RPMI8226 (cell line): ENCODE measurements at places on chromosomes 3 and 15.
A peak's percentile ranks its signal among the peaks of the same experiment; 100 is the strongest.

- DNase-seq, result no peak
These were observed 999 bp downstream of the INSYN1 start for GRCh38 chr15:73751899-73752805.

DNA sequence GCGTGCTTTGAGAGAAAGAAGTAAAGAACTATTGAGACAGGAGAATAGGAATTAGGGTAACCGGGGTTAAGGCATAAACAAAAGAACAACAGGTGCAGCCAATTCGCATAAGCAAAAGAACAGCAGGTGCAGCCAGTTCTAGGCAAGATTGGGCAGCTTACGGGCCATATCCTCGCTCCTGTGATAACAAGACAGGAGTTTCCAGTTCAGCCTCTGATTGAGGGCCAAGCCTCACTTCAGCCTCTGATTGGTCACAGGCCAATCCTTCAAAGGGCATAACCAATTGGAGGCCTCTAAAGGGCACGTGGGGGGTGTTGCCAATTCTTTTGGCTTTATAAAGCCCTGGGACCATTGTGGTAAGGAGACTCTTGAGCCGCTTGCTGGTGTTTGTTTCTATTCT lies 143.5 kb downstream of the GADL1 start:
- DNase-seq, result no peak

DNA sequence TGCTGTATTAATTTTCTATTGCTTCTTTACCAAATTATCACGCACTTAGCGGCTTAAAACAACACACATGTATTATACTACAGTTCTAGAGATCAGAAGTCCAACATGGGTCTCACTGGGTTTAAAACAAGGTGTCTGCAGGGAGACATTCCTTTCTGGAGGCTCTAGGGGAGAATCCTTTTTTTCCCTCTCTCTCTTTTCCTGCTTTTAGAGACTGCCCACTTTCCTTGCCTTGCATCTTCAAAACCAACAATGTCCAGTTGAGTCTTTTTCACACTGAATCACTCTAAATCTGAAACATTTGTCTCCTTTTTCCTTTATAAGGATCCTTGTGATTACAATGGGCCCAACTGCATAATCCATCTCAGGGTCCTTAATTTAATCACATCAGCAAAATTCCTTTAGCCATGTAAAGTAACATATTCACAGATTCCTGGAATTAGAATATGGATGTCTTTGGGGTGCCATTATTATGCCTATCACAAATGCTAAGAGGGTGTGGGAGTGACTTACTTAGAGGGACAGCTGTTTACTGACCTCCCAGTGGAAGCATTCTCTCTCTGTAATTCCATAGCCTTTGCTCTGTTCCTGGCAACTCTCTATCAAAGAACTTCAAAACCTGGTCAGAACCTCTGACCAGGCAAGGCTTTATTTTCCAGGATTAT lies 21.8 kb downstream of the CD200 start:
- no peak for DNase-seq

DNA sequence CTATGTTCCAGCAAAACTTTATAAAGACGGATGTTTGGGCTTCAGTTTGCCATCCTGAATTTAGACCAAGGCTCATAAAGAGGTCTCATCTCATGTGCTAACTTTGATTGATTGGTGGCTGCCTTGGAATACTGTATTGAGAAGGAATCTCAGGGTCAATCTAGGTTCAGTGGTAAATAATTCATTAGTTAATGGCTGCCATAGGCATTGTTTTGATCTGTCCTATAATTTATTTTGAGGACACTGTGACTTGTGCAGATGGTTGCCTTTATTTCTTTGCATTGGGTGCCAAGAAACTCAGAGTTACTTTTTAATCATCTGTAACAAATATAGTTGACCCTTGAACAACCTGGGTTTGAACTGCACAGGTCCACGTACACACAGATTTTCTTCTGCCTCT lies 159.8 kb downstream of the B3GALNT1 start:
- DNase-seq, result no peak

DNA sequence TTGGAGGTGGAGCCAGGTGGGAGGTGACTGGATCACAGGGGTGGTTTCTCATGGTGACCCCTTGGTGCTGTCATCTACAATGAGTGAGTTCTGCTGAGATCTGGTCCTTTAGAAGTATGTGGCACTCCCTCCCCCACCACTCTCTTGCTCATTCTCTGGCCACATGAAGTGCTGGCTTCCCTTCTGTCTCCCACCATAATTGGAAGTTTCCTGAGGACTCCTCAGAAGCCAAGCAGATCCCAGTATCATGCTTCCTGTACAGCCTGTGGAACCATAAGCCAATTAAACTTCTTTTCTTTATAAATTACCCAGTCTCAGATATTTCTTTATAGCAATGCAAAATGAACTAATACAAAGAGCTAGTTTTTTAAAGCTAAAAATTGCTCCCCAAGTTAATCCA lies 54.7 kb downstream of the SLC41A3 start:
- DNase-seq, result no peak

GRCh38 chr15:98899272-98900021 lies 108.1 kb downstream of the PGPEP1L start:
- no peak for DNase-seq

GRCh38 chr3:185527364-185527763 lies 25.0 kb downstream of the LIPH start:
- DNase-seq, result no peak

GRCh38 chr3:73950865-73951558 lies 326.3 kb upstream of the PDZRN3 start:
- no peak for DNase-seq

- no peak for DNase-seq
These were observed 1.6 kb downstream of the BDH1 start for GRCh38 chr3:197554196-197554561.

GRCh38 chr3:115871735-115872134 lies 248.4 kb downstream of the GAP43 start:
- DNase-seq, result no peak

GRCh38 chr3:129897026-129897425 lies 3.5 kb upstream of the TMCC1 start:
- no peak for DNase-seq

GRCh38 chr3:137205394-137206045 lies 247.7 kb downstream of the IL20RB start:
- no peak for DNase-seq

- DNase-seq, result no peak
These were observed 49.4 kb downstream of the DAPK2 start for GRCh38 chr15:63996794-63997357.

GRCh38 chr3:65974509-65974908 lies 64.2 kb downstream of the MAGI1 start:
- DNase-seq, result no peak

GRCh38 chr3:157447026-157447694 lies 10.5 kb downstream of the PTX3 start:
- peak; percentile 12 for DNase-seq

DNA sequence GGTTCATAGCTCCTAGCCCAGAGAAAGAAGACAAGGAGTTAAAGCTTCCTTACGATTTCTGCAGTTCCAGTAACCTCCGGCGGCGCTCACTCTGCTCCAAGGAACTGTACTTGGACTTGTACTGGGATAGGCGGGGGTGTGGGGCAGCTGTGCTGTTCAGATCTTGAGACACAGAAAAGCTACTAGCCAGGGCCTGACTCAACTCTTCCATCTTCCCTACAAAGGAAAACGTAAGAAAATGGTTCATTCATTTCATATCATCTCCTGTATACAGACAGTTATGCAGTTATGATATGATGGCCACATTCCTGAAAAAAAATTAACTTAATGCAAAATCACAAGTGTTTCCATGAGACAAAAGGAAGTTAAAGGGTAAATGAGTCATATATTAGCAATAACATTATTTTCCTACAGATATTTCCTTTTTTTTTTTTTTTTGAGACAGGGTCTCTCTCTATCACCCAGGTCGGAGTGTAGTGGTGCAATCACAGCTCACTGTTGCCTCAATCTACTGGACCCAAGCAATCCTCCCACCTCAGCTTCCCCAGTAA lies 4.6 kb downstream of the SNUPN start:
- DNase-seq, result no peak

- peak; percentile 15 for DNase-seq
These were observed 53.3 kb upstream of the ETV5 start for GRCh38 chr3:186162221-186162620.

GRCh38 chr3:169241630-169241990 lies 421.9 kb downstream of the MECOM start:
- DNase-seq, result no peak

GRCh38 chr3:151168269-151169094 lies 34.5 kb downstream of the GPR171 start:
- DNase-seq, result peak; percentile 85

DNA sequence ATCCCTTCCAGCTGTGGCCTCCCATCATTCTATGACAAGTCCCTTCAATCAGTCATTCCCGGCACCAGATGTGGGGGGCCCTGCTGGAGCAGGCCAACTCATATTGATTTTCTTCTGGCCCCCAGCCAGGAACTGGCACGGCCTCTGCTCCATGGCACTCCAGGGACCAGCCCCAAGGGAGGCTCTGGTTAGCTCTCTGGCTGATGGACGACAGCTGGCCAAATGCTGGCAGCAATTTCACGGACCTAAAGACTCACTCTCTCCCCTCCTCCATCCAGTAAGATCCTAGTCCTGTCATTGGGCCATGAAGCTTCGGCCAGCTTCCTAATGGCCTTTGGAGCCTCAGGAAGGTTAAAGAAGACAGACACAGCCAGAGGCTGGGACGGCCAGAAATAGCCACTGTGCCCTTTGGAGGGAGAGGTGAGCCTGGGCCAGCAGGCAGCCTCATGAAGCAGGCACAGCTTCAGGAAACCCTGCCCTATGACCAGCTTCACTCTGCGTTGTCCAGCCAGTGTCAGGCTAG lies 131.0 kb downstream of the MEX3B start:
- no peak for DNase-seq

DNA sequence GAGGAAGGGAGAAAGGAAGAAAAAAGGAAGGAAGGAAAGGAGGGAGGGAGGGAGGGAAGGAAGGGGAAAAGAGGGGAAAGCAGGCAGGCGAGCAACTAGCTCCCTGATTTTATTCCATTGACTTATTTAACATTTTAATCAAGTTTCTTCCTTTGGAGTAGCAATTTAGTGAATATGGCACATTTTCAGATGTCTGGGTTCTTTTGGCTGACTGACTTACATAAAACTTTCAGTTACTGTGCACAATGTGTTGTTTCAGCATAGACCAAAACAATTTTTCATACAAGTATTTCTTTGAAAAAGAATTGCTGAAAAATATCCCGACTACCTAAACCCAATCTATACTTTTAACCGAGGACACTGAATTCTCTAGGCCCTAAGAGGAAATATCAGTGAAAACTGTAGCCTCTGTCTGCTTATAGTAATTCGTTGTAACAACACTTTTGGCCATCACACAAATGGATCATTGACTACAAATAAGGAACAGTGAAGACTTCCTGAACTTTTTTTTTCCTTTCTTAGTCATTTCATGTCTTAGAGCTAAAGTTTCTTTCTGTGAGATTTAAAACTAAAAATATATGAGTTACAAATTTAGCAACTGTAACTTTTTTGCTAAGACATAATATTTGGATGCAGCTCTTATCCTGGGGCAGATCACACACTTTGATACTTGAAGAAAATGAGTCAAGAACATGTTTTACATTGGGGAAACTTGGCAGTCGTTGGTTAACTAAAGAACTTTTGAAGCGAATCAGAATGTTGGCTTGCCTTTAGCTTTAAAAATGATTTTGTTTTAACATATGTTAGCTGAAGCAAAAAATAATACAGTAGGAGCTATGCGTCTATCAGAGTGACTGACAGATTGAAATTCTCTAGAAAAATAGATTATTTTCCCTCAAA lies 79.6 kb downstream of the SOX2 start:
- DNase-seq, result no peak

- no peak for DNase-seq
These were observed 88.7 kb upstream of the IQSEC1 start for GRCh38 chr3:13161771-13162535.

DNA sequence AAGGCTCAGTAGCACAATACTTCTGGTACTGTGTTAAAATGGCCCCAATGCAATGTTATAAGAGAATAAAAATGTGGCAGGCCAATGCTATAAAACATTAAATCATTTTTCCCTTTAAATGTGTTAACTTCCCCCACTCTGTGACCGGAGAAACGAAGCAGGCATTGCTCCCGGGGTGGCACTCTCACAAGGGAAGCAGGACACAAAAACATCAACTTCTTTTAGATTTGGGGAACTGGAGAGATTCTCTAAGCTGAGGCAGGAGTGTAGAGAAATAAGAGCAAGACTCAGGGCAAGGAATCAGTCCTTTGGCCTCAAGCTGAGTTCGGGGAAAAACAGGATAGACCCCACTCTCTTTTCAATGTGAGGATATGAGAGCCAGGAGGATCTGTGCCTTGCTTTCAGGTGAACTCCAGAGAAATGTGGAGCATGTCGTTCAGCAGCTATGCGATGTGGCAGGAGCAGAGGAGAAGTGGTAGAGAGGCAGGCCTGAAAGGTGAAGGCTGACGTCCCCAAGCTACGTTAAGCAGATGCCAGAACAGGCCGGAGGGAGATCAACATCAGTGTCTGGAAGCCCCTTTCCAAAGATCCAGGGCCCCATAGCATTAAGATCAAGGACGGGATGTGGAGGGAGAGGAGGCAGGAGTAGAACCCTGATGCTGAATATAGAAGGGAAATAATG lies 160.2 kb downstream of the PLD1 start:
- DNase-seq, result no peak

DNA sequence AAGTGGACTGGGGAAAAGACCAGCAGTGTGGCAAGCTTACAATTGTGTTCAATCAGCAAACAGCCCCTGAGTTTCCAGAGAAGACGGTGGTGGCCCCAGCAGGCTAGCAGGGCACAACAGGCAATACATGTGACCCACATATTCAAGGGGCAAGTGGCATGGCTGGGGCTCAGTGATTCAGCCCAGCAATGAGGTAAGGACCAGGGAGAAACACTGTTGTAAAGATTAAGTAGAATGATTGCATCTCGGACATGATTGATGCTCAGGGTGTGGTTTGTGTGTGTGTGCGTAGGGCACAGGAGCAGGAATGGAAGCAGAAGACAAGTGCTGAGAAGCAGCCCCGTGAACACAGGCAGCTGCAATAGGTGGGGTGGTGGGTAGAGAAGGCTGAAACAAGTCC lies 37.9 kb downstream of the KLHL6 start:
- no peak for DNase-seq

GRCh38 chr3:124657138-124657537 lies 73.1 kb upstream of the UMPS start:
- DNase-seq, result no peak

DNA sequence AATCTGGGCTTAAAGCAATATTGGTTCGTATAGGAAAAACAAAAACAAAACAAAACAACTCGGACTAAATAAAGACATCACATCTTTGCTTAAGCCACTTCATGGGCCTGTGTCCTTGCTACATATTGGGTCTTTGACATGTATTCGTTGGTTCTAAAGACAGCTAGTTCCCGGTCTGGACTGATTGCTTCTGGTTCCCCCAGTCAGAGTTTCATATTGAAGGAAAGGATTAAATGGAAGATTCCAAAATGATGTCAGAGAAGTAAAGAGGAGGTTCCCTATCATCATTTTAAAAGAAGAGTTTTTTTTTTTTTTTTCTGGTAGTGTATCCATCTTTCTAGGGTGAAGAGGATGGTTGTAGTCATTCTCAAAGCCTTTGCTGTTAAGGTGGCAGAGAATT lies 2.3 kb downstream of the OXSR1 start:
- DNase-seq, result no peak

GRCh38 chr3:45181496-45181895 lies 35.3 kb upstream of the CDCP1 start:
- DNase-seq, result no peak
